NCI-H2107 (cell line): ENCODE measurements at places on chromosomes 11 and 22.

DNA sequence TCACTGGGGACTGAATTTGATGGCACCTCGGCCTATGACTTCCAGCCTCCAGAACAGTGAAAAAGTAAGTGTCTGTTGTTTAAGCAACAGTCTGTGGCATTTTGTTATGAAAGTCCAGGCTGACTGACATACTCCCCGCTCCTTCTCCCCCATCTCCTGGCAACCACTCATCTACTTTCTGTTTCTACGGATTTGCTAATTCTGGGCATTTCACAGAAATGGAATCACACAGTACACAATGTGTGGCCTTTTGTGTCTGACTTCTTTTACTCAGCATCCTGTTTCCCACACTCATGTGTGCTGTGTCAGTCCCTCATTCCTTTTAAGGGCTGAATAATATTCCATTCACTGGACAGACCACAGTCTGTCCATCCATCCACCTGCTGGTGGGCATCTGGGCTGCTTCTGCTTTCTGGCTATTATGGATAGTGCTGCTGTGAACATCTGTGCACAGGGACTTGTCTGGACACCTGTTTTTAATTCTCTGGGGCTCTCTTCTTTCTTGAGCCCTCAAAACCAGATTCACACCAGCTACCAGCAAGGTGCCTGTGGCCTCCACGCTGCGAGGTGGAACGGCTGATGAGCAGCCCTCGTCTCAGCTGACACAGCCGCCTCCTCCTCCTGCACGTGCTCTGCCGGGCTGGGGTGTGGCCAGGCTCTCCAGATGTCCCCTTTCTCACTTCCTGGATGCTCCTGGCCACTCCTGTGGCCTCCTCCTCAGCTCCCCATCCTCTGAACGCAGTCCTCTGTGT lies 333.1 kb downstream of the CTTN start:
- no peak for DNase-seq

- no peak for DNase-seq
Observed at GRCh38 chr11:24422376-24422775, 74.5 kb upstream of the LUZP2 start.

DNA sequence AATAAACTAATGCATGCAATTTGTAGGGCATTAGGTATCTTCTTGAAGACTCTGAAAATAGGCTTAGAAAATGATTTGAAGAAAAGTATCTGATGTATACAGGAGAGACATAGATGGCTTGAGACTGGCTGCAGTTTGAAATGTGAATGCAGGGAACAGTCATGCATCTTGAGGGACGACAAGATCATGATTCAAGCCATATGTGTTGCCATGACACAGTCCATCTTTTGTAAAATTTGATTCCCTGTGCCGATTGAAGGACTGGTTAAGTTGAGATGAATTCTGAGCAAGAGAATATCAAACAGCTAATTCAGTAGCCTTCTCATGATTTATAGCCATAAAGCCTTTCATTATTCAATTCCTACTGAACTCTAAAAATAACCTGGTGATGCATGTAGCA lies 231.6 kb downstream of the CASP12 start:
- no peak for DNase-seq

- no peak for DNase-seq
Observed at GRCh38 chr11:113272281-113272680, 42.1 kb upstream of the TTC12 start.

DNA sequence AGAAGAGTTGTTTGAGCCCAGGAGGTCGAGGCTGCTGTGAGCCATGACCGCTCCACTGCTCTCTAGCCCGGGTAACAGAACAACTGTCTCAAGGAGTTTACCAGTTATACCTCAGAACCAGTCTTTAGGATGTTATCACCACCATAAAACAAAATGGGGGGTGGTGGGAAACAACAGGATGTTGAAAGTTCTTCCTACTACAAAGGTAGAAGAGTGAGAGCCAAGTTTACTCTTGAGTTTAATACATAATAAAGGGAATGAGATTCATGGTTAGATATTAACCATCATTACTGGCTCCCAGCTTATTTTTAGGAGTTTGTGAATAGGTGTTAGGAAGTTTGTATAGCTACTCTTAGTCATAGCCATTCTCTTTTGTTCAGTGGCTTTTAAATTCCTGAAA lies 78.8 kb upstream of the HORMAD2 start:
- no peak for DNase-seq

DNA sequence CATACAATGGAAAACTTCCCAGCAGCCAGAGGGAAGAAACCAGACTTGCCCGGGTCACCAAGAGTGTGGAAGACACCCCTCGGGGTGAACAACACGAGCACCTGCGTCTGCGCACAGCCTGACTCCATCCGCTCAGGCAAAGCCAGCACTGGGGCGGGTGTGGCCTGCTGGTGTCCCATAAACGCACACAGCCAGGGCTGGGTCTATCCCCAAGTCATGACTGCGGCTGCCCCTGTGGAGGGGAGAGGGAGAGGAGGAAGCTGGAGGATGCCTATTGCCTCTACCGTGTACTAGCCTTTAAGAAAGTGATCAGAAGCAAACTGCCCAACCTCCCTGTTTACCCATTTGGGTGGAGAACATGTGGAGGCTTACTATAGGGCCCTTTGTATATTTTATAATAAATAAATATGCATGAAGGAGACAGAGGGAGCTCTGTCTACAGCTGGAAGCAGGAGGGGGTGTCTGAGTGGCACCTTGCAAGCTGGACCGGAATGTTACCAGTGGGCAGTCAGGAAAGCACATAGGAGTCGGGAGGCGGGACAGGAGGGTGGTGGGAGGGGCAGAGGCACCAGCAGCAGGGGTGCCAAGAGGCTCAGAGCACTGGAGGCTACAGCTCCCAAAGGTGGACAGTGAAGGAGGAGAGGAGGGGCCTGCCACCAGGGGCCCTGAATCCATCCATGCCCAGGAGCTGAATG lies 79.6 kb downstream of the PHF21B start:
- DNase-seq = no peak

DNA sequence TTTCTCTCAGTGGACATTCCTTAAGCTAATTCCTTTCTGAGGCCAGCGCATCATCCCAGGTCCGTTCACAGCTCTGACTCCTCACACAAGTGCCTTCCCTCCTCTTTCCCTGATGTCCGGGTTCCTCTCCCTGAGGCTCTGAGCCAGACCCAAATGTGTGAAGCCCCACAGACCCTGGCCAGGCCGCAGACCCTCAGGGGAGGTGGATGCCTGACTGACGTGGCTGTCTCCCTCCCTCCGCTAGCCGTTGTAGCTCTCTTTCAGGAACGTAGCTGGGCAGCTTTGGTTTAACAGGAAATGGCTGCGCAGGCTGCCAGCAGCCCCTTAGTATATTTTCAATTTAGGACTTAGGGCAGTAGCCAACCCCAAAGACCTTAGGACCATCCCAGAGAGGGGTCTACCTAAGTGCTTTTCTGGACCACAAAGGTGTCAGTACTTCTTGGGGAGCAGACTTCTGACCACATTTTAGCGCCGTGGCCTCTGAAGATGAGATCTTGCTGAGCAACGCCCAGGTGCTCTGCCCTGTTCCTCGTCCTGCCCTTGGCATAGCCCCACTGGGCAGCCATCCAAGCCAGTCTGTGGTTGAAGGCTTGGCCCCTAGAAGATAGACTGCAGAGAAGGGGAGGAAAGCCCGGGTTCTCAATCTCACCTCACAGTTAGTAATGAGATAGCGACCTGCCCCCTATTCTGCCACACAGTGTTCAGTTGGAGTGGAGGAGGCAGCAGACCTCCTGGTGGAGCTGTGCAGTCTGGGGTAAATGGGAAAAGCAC lies 27.0 kb downstream of the MYBPC3 start:
- DNase-seq = peak; percentile 14

DNA sequence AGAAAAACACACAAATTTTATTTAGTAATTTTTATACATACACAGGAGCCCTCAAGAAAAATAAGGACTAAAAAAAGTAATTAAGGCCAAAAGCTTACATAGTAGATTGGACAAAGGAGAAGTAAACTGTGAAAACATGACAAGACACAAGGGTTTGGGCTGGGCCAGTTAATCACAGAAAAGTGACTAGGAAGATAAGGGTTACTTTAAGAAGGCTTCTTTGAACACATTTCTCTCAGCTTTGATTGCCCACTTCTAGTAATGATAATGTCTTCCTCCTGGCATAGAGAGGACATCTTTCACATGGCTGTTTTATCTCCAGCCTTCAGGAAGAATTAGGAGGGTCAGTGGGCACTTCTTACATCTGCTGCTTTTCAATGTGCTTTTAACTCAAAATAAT lies 3.4 kb downstream of the RNF141 start:
- DNase-seq = no peak

DNA sequence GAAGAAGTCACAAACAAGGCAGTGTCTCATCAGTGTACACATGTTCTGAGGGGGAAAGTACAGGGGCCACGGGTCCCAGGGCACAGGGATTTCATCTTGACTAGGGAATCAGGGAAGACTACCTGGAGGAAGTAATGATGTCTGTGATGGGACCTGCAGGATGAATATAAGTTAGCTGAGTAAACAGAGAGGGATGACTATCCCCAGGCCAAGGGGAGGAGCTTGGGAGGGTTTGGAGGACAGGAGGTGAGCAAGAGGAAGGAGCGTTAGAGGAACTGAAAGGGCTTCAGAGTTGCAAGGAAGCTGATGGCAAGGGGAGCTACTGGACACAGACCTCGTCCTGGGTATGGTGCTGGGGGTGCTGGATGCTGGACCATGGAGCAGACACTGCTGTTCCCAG lies 56.4 kb downstream of the TRAF6 start:
- DNase-seq = no peak

GRCh38 chr22:39873965-39874364 lies 19.6 kb downstream of the ENTHD1 start:
- no peak for DNase-seq

DNA sequence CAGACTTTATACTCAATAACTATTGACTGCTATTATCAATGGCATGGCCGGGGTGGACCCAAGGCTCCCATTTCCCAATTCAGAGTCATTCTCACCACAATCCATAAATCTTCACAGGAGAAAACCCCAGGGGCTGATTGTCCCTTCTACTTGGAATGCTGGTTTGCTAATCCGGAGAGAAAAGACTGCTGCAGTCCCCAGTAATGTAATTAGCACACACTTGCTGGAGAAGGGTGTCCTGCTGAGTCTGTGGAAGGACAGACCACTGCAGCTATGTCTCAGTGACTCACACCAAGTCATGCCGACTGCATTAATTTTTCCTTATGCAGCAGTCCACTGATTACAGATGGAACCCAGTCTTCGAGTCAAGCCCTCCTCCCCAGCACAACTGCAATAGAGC lies 5.9 kb upstream of the ETS1 start:
- no peak for DNase-seq

DNA sequence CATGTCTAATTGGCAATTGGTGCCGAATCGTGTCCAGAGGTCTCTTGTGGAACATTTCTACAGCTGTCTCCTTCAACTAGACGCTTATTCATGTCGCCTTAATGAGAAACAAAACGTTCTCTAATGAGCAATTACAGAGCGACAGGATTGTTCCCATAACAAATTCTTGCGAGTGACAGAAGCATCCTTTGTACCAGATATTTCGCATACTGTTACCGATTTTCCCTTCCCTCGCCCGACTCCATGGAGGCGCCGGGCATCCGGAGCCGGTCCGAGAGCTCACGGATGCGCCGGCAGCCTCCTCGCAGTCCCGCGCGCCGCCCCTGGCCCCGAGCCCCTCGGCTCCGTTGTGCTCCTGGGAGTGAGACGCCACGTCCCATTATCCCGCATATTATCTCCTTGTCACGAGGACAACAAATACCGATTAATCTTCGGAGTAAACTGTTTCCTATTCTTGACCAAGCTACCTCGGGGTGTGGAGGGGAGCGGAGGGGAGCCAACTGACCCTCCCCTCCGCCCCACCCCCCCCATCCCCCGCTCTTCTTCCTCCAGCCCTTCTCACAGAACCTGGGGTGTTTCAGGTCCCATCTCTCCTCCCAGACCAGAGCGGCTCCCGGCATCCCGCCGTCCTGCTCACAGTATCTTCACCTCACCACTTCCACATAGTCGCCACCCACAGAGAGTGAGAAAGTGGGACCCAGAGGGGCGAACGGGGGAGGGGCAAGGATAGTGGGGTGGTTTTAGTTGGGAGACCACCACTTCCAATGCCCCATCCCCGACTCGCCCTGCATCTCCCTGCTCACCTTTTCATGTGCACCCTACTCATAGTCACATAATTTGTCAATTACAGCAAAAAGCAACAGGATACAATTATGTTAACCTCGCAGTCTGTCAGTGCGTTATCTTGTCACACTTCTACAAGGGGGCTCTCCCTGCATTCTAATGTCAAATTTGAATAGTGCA lies 11.4 kb downstream of the PAX6 start:
- no peak for DNase-seq

DNA sequence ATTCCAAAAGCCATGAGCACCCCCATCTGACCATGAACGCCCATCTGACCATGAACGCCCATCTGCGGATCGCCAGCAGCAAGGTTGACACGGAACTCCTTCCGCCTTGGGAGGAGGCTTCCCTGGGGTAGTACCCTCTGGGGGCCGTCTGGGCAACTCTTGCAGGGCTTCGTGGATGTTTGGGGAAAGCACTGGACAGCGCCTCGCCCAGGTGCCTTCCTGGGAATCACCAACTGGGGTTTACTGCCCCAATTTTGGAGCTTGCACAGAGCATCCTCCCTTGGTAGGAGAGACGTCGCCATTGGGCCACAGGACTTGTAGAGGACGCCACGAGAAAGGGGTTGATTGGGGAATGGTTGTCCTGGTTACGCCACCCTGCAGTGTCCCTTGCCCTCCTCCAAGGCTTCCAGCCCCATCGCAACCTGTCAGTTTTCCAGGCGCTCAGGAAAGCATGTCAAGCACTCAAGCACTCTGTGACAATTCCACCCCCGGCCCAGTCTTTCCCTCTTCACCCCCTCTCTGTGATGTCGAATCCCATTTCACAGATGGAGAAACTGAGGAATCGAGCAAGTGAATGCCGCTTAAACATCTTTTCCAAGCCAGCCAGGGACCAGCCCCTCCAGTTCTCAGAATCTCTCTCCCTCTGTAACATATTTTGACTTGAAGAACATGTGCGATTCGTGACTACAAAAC lies 914 bp upstream of the PRDM11 start:
- no peak for DNase-seq

DNA sequence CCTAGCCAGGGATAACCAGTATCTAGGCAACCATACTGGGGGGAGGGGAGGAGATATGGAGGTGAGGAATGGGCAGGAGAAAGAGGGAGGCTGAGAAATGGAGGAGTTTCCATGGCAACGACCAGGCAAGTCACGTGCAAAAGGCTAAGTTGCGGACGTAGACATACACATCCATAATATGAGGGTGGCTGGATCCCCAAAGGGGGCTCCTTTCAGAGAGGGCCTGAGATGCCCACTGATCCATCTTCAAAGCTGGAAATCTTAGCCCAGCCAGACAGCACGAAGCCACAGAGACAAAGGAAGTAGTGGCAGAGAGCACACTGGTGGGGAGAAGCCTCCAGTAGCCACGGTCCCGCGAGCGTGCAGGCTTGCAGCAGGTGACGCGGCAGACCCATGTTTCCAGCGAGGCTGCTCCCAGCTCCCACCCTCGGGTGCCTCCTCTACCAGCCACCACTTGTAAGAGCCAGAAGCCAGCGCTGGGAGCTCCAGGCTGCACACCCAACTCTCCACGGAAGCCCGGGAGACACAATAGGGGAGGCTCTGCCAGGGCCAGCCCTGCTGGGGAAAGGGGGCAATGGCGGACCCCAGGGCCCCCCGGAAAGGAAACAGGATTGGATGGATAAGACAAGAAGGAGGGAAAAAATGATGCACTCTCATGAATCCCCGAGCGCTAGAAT lies 938 bp downstream of the FXYD6 start:
- DNase-seq = peak; percentile 46
